ENCODE measurements at places on chromosomes 16 and 17.

DNA sequence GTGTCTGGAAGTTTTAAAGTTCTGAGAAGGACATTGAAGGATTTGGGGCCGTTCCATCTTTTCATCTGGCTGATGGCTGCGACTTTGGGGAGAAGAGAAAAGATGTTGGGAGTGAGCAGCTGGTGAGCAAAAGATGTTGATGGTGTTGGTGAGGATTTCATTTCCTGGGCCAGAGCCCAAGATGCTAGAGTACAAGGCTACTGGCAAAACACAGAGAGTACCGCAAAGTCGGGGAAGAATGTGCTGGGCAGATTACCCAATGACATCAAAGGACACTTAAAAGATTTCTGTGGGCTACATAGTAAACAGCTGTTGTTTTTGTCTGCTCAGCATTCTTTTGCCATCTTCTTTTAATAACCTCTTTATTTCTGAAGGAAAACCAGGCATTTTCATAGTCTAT lies 49.4 kb upstream of the GAS7 start:
- DNase-seq, result no peak

DNA sequence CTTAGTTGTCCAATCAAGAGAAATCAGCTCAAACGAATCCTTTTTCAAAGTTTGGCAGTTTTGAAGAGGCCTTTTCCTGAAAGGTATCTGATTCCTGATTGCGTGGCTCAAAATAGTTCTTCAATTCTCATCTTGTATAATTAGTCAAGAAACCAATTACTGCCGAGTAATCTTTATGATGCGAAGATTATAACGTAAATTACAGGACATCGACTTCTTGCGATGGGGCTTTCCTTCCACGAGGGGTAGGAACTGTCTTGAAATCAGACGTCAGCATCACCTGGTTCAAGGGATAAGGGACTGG lies 644 bp upstream of the ARL2BP start:
- DNase-seq, result no peak

- DNase-seq, result no peak
Observed at GRCh38 chr16:79887541-79888540, 287.3 kb upstream of the MAF start.

DNA sequence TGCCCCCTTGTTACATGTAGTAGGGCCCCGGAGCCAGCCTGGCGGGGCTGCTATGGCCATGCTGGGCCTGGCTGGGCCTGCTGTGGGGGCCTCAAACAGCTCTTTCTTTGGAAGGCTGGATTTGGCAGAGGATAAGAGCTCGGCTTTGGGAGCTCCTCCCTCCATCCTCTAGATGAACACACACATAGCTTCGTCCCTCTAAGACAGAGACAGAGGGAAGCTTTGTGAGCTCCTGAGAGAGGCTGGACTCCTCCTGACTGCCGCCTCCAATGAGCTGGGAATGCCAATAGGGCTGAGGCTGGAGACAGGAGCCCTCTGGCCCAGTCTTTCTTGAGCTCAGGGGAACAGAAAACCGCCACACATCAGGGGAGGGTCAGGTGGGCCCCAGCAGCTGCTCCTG lies 37.3 kb upstream of the CDC42EP4 start:
- DNase-seq, result no peak

- peak; percentile 88 for DNase-seq
Observed at GRCh38 chr17:30363715-30364202, 15.0 kb upstream of the CPD start.

All from activated CD4-positive, alpha-beta T cell treated with anti-CD3 and anti-CD28 coated beads for 4 hours (primary cell).